Colonic mucosa (tissue), 4 donors: ENCODE measurements at places on chromosomes 13 and 19. TPM values are rescaled to one million over a fixed set of nuclear protein-coding genes. Genes with fewer than 3 reads are reported as not detected.

DNA sequence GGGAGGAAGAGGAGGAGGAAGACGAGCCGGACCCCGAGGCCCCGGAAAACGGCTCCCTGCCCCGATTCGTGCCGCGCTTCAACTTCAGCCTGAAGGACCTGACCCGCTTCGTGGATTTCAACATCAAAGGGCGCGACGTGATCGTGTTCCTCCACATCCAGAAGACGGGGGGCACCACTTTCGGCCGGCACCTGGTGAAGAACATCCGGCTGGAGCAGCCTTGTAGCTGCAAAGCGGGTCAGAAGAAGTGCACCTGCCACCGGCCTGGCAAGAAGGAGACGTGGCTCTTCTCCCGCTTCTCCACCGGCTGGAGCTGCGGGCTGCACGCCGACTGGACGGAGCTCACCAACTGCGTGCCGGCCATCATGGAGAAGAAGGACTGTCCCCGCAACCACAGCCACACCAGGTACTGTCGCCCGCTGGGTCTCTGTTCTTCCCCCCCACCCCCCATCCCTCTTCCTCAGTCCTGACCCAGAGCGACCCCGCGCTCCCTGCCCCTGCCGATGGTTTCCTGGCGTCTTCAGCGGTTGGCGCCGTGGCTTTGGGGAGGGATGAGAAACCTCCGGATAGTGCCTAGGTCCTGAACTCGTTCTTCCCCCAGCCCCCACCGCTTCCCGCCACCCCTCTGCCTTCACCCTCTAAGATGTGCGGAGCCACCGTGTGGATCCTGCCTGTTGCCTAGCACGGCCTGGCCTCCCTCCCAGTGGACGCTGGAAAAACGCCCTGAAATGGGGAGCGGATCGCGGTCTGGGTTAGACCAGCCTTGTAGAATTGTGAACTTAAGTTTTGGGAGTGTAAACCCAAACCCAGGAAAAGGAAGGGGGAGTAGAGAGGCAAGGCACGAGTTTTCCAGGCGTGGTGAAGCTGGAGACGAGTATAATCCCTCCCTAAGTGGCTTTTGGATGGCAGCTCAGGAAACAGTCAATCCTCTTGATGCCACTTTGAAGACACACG lies 1.5 kb downstream of the HS6ST3 start:
- DNase-seq: no peak

GRCh38 chr19:5690125-5690954 lies at the start of gene RPL36:
RPL36 (plus strand) TSS chr19:5690295; CDS start chr19:5690508, 213 bp downstream.
- peak; percentile 99 for DNase-seq

DNA sequence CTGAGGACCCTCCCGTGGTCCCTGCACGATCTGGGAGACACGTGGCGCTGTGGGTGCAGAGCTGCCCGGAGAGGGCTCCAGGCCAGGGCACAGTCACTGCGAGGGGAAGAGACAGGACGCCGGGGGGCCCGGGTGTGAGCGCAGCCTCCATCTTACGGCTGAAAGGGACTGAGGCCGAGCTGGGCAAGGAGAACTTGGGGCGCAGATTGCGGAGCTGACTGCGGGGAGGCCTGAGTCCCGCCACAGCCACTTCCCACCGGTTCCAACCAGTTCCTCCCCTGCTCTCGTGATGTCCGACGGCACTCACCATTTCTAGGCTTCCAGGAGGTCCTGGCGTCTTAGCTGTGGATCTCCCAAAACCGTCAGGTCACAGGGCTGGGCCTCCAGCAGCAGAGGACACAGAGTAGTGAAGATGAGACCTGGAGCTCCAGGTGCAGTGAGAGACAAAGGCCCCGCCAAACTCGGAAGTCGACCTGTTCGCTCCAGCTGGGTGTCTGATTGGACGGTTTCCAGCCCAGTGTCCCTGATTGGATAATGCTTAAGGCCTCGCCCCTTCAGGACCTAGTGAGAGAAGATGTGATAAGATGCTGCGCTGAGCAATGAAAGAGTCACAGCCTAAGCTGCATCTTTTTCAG lies 4.8 kb upstream of the ZNF253 start:
- DNase-seq: no peak

DNA sequence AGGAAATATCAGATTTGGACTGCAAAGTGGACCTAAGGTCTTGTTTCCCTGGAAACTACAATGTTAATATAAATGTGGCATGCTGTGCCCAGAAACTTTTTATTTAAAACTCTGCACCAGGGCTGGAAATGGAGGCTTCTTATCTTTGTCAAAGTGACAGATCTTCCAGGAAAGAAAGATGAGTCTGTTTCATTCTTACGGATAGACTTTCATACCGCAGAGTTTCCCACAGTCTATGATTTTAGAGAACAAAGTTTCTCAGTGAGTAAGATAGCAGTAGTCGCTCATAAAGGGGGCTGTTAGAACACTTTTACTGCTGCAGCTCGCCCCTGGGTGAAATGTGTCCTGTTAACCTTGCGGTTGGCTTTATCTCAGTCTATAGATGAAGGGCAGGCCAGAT lies 6.7 kb downstream of the CLEC11A start:
- no peak for DNase-seq

GRCh38 chr13:49936968-49937273 lies 781 bp upstream of the SPRYD7 start:
- no peak for DNase-seq

LILRB1 gene
- 3.6 TPM for total RNA-seq

DNA sequence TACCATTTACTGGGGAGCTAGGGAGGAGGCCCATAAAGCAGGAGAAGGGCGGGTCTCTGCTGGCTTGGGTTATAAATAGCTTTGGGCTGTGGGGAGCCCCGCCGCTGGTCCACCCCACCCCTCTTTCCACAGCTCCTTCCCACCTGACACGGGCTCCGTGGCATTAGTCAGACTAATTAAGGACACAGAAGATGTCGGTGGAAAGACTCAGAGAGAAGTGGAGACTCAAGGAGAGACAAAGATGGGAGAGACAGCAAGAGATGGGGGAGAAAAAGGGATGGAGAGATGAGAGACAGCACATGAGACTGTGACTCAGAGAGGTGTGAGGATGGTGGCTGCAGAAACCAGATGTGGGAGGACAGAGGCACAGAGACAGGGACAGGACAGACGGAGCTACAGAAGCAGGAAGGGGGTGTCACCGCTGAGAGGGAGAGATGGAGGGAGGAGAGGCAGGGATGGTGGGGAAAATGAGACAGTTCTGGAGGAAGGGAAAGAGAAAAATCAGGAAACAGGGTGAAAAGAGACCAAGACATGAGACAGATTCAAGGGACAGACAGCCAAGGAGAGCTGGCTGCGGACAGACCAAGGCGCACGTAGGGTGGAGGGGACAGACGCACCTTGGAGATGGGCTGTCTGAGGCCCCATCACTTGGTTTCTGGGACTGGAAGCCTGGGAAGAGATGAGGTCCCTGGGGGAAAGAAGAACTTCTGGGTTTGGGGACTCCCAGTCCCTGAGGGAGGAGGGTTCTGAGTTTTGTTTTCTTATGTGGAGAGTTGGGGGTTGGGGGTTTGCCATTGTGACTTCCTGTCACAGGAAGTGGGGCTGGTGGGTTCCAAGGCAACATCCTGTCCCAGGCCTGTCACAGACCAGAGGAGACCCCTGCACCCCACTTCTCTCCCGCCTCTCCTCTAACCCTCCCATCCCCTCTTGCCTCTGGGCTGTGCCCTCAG lies 4.1 kb downstream of the ARHGEF1 start:
- no peak for DNase-seq
